ENCODE measurements at places on chromosomes 7 and 10.

- H3K4me3 ChIP-seq, result no peak overlapping the region
- no peaks in the 10 kb centered on the region for H3K4me1 ChIP-seq
- DNase-seq, result no peak
- H3K36me3 ChIP-seq, result no peaks in the 10 kb centered on the region
- no peak overlapping the region for H3K27ac ChIP-seq
These were observed 149.2 kb downstream of the RAMP3 start for GRCh38 chr7:45306752-45307305.

DNA sequence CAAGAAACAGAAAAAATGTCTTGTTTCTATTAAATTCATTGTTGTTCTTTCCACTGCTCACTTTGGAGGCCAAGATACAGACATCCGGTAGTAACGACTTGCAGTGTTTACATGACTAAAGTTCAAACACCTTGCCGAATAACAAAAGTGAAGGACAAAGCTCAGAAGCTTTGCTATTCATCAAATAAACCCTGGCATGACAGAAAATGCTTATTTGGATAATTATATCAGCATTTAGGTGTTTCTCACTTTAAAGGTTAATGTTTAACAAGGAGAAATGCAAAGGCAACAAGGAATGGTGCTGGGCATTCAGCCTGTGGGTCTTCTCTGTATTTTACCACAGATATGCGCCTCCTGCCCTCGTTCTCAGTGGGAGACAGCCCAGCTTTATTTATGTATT lies 5.4 kb upstream of the PTF1A start:
- DNase-seq, result no peak
- no peak overlapping the region for H3K27ac ChIP-seq
- peaks cover 38% of the 10 kb centered on the region for H3K27me3 ChIP-seq
- H3K4me1 ChIP-seq, result no peaks in the 10 kb centered on the region
- H3K36me3 ChIP-seq, result no peaks in the 10 kb centered on the region

DNA sequence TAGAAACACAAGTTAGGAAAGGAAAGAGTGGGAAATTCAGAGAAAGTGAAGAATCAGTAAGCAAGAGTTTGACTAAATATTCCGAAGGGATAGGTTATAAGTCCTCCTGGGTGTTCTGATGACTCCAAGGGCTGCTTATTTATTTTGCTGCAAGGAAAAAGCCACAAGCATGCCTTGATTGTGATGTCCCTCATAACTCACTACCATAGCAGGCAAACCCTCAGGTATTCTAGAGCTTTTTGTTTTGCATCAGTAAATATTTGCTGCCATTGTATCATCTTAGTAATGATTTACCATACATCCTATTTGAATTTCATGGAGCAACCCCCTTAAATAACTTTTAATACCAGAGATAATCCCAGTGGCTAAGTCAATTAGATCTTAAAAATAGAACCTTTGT lies 688.1 kb downstream of the SUGCT start:
- DNase-seq, result no peak
- H3K27me3 ChIP-seq, result no peaks in the 10 kb centered on the region
- H3K27ac ChIP-seq, result no peak overlapping the region
- no peaks in the 10 kb centered on the region for H3K36me3 ChIP-seq

DNA sequence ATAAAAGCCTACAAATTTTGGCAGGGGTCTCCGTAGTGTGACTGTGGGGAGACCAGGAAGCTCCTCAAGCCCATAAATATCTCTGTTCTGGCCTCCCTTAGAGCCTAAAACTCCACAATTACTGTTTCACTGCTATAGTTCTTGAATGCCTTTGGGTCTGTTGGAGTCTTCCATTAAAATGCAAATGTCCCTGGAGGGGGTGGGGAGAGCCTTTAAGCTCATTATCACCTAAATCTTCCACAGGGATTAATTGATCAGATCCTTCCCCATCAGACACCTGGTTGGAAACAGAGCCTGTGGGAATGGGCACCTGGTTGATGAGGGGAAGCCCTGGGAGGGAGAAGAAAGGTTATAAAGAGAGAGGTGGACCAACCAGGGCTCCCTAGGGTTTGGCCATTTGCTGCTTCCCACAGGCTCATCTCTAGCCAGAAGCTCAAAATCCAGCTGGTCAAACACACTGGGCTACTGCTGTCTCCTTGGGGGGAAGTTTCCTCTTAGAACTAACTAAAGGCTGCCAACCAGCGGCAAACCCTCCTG lies 718.2 kb downstream of the LRMDA start:
- no peak overlapping the region for H3K4me3 ChIP-seq
- no peaks in the 10 kb centered on the region for H3K36me3 ChIP-seq
- H3K27ac ChIP-seq, result peak overlapping the region; percentile 72
- no peak for DNase-seq
- no peaks in the 10 kb centered on the region for H3K27me3 ChIP-seq
- no peaks in the 10 kb centered on the region for H3K4me1 ChIP-seq

DNA sequence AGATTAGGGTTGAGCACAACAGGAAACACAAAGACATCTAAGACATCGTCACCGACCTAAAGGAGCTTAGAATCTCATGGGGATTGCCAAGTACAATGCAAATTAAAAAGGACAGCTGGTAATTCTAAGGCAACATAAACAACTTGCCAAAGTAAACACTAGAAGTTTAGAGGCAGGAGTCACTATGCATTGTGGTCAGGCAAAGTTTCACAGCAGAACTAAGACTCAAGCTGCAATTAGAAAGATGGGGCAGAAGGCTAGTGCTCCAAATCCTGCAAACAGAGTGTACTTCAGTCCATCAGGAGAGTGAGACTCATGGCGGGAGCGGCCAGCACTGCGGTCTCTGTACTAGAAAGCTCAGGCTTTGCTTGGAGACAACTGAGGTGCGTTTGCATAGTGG lies 52.7 kb downstream of the HIPK2 start:
- H3K36me3 ChIP-seq, result no peaks in the 10 kb centered on the region
- peak; percentile 32 for DNase-seq
- H3K27me3 ChIP-seq, result no peaks in the 10 kb centered on the region
- no peak overlapping the region for H3K4me3 ChIP-seq

GRCh38 chr10:66786709-66787108 lies 139.1 kb upstream of the LRRTM3 start:
- H3K27me3 ChIP-seq, result no peaks in the 10 kb centered on the region
- H3K4me1 ChIP-seq, result no peaks in the 10 kb centered on the region
- H3K27ac ChIP-seq, result no peak overlapping the region
- H3K4me3 ChIP-seq, result no peak overlapping the region
- no peak for DNase-seq

- no peak overlapping the region for H3K27ac ChIP-seq
- H3K4me3 ChIP-seq, result no peak overlapping the region
- no peaks in the 10 kb centered on the region for H3K36me3 ChIP-seq
- H3K4me1 ChIP-seq, result no peaks in the 10 kb centered on the region
- no peak for DNase-seq
These were observed 159.9 kb downstream of the MGMT start for GRCh38 chr10:129626796-129627435.

- H3K27ac ChIP-seq, result no peak overlapping the region
- H3K4me3 ChIP-seq, result no peak overlapping the region
- no peak for DNase-seq
- no peaks in the 10 kb centered on the region for H3K4me1 ChIP-seq
These were observed 98.2 kb downstream of the RAB11FIP2 start for GRCh38 chr10:117948493-117948892.

DNA sequence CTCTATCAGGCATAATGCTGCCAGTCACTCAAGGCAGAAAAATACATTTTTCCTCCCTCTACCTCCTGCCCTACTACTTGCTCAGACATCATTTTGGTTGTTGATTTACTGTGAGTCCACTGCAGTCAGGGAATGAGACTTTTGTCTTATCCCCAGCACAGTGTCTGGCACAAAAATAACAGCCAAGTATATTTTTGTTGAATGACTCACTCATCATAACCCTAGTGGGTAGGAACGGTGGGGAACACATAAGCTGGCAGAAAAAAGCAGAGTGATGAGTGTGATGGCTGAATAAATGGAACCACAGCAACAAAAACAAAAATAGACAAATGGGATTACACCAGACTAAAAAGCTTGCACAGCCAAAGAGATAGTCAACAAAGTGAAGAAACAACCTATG lies 65.8 kb upstream of the LAMB4 start:
- DNase-seq, result no peak
- H3K4me3 ChIP-seq, result no peak overlapping the region
- H3K36me3 ChIP-seq, result no peaks in the 10 kb centered on the region
- H3K4me1 ChIP-seq, result no peaks in the 10 kb centered on the region
- H3K27me3 ChIP-seq, result no peaks in the 10 kb centered on the region
- H3K27ac ChIP-seq, result no peak overlapping the region

DNA sequence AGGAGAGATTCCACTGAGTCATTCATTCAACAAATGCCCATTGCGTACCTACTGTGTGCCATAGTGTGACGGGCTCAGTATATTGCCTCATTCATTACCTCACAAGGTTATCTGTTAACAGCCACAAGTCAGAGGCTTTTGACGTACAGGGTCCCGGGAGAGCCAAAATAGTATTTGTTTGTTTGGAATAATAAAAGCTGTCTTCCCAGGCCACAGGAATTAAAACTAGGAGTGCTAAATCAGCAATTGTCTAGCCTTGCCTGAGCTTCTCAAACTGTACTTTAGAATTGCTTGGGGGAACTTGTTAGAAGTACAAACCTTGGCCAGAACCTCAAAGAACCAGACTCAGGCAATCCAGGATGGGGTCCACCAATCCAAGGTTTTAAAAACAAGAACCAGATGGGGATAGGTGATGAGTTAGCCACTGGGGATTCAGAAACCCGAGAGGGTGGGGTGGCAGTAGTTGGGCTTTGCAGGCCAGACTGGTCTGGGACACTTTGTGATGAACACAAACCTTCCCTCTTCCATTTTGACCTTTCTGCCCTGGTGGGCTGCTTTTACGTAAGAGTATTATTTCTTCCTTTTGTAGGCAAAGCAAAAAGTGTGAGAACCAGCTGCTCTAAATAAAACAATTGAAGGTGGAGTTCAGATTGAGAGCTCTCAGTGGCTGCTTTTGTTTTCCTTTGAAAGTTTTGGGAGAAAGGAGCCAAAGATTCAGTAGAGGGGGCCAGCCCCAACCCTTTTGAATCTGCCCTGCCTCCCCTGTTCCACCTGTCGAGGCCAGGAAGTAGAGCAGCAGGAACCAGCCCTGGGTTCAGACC lies 113.0 kb upstream of the ANLN start:
- H3K27ac ChIP-seq, result no peak overlapping the region
- H3K4me1 ChIP-seq, result peaks cover 19% of the 10 kb centered on the region
- no peak for DNase-seq
- H3K27me3 ChIP-seq, result no peaks in the 10 kb centered on the region
- no peak overlapping the region for H3K4me3 ChIP-seq
- no peaks in the 10 kb centered on the region for H3K36me3 ChIP-seq

- H3K4me1 ChIP-seq, result no peaks in the 10 kb centered on the region
- H3K36me3 ChIP-seq, result no peaks in the 10 kb centered on the region
- DNase-seq, result no peak
- no peaks in the 10 kb centered on the region for H3K27me3 ChIP-seq
- H3K4me3 ChIP-seq, result no peak overlapping the region
These were observed 792.0 kb downstream of the TYW1 start for GRCh38 chr7:67788669-67789068.

- no peaks in the 10 kb centered on the region for H3K27me3 ChIP-seq
- H3K4me1 ChIP-seq, result no peaks in the 10 kb centered on the region
- DNase-seq, result no peak
- no peak overlapping the region for H3K4me3 ChIP-seq
These were observed 31.9 kb downstream of the GFRA1 start for GRCh38 chr10:116241085-116241484.

DNA sequence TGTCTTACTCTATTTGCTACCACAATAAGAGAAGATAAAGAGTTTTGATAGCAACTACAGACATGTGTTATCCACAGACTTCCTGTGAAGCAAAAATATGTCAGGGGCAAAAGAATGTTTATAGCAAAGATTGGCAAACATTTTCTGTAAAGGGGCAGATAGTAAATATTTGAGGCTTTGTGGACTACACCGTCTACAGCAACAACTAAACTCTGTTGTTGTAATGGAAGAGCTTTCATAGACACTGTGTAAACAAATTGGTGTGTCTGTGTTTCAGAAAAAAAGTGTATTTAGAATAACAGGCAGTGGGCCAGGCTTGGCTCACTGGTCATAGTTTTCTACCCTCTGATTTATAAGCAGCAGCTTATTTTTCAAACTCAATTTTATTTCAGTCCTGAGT lies 521.4 kb downstream of the ANKRD7 start:
- no peak overlapping the region for H3K27ac ChIP-seq
- no peaks in the 10 kb centered on the region for H3K4me1 ChIP-seq
- no peaks in the 10 kb centered on the region for H3K36me3 ChIP-seq

DNA sequence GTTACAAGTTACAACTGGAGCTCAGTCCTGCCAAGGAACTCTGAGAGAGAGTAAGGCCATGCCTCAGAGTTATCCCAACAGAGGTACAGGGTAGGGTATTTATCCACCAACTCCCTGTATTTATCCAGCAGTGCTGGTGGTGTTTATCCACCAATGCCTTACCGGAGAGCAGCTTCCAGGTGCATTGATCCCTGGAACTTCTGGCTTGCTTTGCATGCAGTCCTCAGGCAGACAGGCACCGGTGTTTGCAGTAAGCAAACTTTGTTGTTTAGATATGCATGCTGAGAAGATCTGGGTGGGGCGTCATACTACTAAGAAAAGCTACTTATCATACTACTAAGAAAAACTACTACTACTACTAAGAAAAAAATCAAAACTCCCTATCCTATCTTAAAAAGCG lies 92.4 kb downstream of the CYP26A1 start:
- no peak for DNase-seq
- H3K4me3 ChIP-seq, result no peak overlapping the region
- no peaks in the 10 kb centered on the region for H3K4me1 ChIP-seq
- no peak overlapping the region for H3K27ac ChIP-seq

GRCh38 chr7:18320971-18321567 lies 174.5 kb upstream of the HDAC9 start:
- H3K4me3 ChIP-seq, result no peak overlapping the region
- H3K27ac ChIP-seq, result no peak overlapping the region
- no peak for DNase-seq
- H3K36me3 ChIP-seq, result no peaks in the 10 kb centered on the region

GRCh38 chr7:138345567-138345966 lies 114.5 kb upstream of the TRIM24 start:
- no peak for DNase-seq
- H3K4me3 ChIP-seq, result no peak overlapping the region
- H3K36me3 ChIP-seq, result no peaks in the 10 kb centered on the region
- H3K4me1 ChIP-seq, result no peaks in the 10 kb centered on the region
- no peak overlapping the region for H3K27ac ChIP-seq

DNA sequence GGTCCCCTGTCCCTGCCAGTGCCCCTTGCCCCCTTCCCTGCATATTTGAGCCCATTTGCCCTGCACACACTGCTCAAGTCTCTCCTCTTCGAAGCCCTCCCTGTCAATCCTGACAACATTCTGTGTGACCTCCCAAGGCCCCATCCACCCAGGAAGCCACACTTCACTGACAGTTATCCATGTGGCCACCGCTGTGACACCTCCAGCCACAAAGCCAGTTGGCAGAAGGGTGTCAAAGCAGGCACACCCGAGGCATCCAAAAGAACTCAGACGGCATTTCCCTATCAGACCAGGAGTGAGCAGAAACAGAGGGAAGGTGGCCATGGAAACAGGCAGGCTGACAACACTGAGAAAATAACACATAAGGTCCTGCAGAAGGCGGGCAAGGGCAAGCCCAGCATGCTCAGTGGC lies 4.6 kb downstream of the POLM start:
- no peaks in the 10 kb centered on the region for H3K27me3 ChIP-seq
- H3K4me1 ChIP-seq, result peaks cover 6% of the 10 kb centered on the region
- H3K27ac ChIP-seq, result no peak overlapping the region
- no peak for DNase-seq
- peaks cover 22% of the 10 kb centered on the region for H3K36me3 ChIP-seq

GRCh38 chr7:96126382-96126781 lies 195.5 kb downstream of the SLC25A13 start:
- no peaks in the 10 kb centered on the region for H3K27me3 ChIP-seq
- H3K36me3 ChIP-seq, result no peaks in the 10 kb centered on the region

Data from transverse colon (tissue), 4 donors.